Stimulated activated CD4-positive, alpha-beta T cell treated with anti-CD3 and anti-CD28 coated beads, Interleukin-2, amount 100 ng/mL, for 4 hours (primary cell): ENCODE measurements at places on chromosomes 7 and 10.

GRCh38 chr10:123858077-123858681 lies 33.4 kb downstream of the CPXM2 start:
- no peak for DNase-seq

- no peak for DNase-seq
Measured at GRCh38 chr10:1454428-1454827, 282.9 kb downstream of the ADARB2 start.

- DNase-seq = no peak
Measured at GRCh38 chr7:50138101-50138500, 45.1 kb upstream of the ZPBP start.

- no peak for DNase-seq
Measured at GRCh38 chr10:106761906-106762305, 402.6 kb downstream of the SORCS1 start.

- no peak for DNase-seq
Measured at GRCh38 chr7:84822941-84823510, 363.8 kb downstream of the SEMA3D start.

DNA sequence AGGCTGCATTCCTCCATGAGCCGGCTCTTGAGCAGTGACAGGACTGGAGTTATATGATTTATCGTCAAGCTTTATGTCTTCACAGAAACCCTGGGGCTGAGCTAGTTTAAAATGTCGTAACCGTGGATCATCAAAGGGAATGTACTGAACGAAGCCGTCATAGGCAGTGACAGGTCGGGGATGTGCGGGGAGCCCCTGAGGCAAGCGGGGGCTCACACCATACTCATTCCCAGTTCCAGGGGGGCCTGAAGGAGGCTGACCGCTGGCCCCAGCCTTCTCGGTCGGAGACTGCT lies 30.7 kb downstream of the JCAD start:
- DNase-seq = no peak

- no peak for DNase-seq
Measured at GRCh38 chr7:113519472-113519871, 399.3 kb downstream of the PPP1R3A start.

DNA sequence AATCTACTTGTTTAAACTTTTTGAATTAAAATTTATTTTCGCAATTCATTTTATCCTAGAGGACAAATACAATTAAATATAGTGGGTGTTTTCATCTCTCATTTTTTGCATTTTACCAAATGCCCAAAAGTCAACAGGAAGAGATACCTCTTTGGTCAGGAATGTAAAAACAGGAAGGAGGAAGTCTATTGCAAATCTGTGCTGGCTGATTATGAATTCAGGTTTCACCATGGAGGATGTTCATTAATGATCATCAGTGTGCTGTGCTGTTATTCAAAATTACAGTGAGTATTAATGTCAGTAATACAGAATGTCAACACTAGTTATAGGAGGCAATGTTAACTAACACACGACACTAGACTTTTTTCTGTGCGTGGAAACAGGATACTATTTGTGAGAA lies 24.7 kb downstream of the EXOC6 start:
- no peak for DNase-seq

DNA sequence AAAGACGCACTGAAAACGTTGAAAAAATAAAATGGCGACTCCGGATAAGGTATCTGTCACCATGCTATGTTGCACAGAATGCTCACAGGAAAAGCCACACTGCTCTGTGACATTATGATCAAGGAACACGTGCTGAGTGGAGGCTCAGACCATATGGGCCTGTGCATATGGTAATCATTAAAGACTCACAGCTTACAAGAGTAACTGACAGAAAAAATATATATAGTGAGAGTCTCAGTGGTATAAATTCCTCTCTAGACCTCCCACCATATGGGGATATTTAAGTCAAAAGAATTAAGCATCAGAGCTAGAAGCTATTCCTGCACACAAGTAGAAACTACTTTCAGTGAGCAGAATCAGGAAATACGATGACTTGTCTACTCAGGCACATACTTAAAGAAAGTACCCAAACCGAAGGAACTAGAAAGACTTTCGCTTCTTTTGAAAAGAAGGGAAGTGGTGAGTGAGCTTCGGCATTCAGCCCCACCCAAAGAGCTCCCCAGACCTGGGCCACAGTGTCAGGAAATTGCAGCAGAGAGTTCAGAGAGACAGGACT lies 65.1 kb upstream of the MPP7 start:
- DNase-seq = peak; percentile 39
